ENCODE measurements at places on chromosomes 3 and 15.

DNA sequence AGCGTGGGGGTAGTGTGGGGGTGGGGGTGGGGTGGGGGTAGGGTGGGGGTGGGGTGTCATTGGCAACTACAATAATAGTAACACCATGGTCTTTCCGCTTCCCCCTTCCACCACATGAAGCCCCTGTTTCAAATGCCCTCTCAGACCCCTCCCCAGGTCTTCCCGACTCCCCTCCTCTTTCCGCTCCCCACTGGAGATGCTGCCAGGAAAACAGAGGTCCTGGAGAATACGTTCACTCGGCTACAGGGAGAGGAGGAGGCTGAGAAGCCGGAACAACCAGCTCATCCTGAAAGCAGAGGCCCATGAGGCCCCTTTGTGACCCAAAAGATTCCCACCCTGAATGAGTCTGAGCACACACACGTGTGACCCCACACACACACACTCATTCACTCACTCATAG, 75.4 kb downstream of the CPN2 start:
- no peak for DNase-seq

DNA sequence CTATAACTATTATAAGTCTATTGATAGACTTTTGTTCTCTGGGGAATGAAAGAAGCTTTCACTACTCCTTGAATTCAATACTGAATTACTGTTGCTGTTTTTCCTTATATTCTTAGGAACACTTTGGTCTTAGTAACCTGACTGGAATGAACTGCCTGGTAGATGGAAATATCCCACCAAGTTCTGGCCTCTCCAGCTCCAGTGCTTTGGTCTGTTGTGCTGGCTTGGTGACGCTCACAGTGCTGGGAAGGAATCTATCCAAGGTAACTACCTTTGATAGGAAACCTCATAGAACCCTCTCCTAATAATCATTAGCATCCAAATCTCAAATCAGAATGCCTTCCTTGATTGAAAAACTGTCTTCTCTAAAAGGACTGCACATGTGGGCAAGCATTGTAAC, 69.1 kb downstream of the GALK2 start:
- no peak for DNase-seq

- no peak for DNase-seq
Measured at GRCh38 chr15:75637245-75638009, 2.6 kb downstream of the IMP3 start.

- no peak for DNase-seq
Measured at GRCh38 chr3:74041068-74041675, 416.4 kb upstream of the PDZRN3 start.

DNA sequence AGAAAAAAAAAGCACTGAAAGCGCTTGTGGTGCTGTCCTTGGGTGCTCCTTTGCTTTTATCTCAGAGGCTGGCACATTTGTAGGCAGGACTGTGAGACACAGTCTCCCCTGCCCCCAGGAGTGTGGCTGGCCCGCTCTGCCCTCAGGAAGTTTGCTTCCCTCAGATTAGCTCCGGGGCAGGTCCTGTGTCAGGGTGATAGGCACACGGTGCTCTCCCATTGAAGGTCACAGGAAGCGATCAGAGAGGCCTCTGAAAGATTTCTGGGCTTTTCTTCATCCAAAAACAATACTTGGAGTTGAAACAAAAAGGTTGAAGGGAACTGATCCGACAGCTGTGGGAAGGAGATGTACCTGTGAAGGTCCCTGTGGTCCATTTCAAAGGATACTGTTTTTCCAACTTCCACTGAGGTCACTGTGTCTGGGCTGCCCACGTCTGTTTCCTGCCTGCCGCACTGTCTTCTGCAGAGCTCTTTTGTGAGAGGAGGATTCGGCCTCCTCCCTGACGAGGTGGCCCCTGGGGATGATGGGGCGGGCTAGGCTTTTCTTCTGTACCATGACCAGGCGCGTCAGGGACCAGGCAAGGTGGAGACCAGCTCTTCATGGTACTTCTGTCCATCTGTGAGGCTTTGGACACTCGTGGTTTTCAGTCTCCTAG, 330.5 kb upstream of the CTDSPL start:
- no peak for DNase-seq

GRCh38 chr3:133881492-133881891, 14.2 kb downstream of the RAB6B start:
- DNase-seq: peak; percentile 34

All from osteocyte (in vitro differentiated cells).